ENCODE measurements at places on chromosomes 11 and 22.

DNA sequence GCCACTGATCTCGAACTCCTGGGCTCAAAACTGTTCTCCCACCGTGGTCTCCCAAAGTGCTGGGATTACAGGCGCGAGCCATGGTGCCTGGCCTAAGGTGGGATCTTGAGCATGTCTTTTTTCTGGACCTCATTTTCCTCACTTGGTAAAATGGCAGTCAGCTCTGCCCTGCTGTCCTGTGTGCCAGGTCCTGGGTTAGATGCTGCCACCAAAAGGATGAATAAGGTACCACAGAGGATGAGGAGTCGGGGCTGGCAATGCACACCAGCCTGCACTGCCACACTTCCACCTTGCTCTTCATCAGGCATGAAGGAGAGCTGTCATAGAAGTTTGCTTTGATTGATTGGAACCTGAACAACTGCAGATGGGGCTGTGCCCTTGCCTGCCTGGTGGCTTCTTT lies 32.3 kb downstream of the ACO2 start:
- DNase-seq = peak; percentile 25

- DNase-seq = no peak
Measured at GRCh38 chr22:39238101-39238466, 6.7 kb downstream of the PDGFB start.

DNA sequence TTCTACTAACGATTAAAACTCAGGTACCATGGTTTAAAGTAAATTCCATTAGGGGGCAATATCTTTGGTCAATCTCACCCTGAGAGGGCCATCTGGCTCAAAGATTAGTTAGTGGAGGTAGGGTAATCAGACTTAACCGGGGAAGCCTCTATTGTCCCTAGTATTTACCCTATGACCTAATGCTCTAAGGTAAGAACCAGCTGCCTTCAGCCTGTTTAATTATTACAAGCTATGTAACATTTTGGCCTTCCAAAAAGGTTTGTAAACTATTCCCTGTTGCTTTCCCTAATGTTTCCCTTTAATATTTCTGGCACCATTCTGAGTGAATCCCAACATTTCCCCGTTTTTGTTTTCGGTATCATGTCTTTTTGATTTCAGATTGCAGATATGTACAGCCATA lies 15.1 kb upstream of the GLYATL1 start:
- DNase-seq = no peak

GRCh38 chr11:130161441-130162145 lies 2.0 kb downstream of the ST14 start:
- no peak for DNase-seq

DNA sequence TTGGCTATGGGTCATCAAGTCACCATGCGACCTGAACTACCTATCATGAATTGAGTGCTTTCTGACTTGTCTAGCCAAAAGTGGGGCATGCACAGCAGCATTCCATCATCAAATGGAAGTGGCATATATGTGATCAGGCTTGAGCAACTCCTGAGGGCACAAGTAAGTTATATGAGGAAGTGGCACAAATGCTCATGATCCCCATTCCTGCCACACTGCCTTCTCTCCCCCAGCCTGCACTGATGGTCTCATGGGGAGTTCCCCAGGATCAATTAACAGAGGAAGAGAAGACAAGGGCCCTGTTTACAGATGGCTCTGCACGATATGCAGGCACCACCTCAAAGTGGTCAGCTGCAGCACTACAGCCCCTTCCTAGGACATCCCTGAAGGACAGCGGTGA lies 21.8 kb downstream of the MS4A4E start:
- DNase-seq = no peak

DNA sequence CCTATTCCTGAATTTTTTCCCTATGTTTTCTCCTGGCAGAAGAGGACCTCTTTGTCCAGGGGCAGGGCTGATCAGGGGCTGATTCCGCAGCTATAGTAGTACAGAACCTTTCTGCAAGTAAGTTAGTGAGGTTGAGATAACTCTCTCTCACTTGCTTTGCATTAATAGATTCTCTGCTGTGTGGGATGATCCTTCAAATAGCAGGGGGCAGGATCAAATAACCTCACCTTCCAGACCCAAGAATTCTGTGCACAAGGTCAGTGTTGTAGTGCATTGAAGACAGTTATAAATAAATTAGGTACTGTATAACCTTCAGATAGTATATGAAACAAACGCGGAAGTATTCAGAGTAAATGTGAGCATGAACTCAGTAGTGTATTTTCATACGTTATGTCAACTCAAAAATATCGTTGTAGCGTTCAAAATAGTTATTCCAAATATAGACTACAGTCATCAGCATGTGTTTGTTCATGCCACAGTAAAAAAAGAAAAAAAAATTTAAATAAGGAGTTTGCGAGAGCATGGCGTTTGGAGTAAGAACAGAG lies 278 bp downstream of the MMP26 start:
- DNase-seq = no peak

DNA sequence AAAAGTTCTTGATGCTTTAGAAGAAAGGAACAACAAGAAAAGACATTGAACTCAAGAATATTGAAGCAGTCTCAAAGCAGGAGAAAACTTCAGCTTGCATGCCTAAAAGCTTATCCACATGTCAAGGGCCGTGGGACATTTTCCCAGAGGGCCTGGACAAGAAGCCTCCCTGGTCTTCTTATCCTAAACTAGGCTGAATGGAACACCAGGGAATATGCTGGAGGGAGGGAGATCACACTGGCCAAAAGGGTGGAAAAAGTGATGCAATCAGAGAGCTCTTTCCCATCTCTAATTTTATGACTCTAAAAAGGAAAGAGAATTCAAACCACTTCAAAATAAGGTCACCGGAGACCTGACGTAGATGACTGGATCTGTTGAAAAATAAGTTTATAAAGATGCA lies 107.2 kb downstream of the MPPED2 start:
- DNase-seq = no peak

DNA sequence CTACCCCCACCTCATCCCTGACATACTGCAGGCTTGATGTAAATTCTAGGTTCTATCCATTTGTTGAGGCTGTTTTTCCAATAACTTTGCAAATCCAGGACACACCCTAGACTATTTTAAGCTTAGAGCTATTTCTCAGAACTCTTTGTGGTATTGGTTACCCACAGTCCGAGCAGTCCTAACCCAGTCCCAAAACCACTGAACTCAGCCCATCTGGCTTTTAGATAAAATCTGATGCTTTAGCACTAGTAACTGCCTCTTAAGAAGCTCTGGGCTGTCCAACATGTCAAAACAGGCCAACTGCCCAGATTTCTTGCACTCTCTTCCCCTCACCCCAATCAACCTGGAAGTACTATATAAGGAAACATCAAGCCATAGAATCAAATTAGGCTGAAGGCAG lies 344.4 kb upstream of the CADM1 start:
- no peak for DNase-seq

- no peak for DNase-seq
Measured at GRCh38 chr11:67354075-67355022, 1.0 kb upstream of the POLD4 start.

DNA sequence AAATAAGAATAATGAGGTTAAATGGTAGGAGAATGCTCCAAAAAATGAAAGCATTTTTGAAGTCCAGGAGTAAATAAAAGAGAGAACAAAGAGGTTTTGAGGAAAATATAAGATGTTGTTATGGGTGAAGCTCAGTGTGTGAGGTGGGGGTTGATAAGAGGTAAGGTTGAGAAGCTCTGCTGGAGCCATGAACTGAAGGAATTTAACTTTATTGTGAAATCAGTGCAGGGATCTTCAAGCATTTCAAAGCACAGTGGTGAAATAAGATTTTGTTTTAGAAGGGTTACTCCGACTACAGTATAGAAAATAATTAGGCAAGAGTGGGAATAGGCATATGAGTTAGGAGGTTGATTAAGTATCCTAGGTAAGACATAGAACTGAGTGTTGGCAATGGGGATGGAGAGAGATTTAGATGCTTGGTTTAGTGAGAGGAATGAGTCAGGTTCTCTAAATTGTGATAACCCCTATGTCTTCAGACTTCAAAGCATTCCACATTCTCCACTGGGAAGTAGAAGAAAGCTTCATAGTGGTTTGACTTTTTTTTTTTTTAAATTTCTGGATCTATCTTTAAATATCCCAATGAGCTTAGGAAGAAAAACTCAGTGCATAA lies 403.2 kb downstream of the AASDHPPT start:
- DNase-seq = no peak

DNA sequence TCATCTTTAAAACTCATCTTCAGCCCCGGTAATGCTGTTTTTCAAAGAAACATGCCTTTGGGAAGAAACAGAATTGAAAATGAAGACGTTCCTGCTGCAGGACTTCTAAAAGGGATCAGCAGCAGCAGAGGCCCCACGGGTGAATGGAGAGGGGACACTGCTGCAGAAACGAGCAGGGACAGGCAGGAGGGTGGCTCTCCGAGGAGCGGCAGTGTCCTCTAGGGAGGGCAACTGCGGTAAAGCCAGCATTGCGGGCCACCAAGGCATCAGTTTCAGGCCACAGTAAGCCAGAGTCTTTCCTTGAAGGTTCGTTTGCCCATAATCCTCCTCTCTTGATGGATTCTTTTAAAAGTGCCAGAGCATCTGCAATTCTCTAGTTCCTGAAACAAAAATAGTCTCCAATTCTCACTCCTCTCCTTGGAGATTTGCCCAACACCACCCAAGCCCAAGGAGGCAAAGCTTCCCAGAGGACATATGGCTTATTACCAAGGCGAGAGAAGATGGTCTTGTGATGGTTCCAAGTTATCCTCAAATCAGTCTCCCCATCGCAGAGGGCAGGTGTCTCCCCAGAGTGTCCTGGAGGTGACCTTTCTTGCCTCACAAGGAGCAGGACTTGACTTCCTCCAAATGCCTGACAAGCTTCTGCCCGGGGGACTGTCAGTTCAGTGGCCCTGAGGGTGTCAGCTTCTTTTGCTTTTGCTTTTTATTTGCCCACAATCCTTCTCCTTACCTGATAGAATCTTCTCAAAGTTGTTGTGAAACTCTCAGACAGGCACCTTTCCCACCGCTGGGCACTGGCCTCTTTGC lies 341.1 kb upstream of the B3GAT1 start:
- DNase-seq = no peak

GRCh38 chr11:106234794-106235193 lies 157.3 kb downstream of the AASDHPPT start:
- DNase-seq = no peak

DNA sequence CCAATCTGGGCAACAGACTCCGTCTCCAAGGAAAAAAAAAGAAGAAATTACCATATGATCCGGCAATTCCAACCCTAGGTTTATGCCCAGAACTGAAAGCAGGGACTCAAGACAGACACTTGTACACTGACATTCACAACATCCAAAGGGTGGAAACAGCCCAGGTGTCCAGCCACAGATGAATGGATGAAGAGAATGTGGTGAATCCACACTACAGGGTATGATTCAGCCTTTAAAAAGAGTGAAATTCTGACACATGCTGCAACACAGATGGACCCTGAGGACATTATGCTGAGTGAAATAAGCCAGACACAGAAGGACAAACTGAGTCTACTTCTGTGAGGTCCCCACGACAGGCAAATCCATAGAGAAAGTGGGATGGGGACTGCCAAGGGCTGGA lies 43.9 kb downstream of the SGSM3 start:
- no peak for DNase-seq

DNA sequence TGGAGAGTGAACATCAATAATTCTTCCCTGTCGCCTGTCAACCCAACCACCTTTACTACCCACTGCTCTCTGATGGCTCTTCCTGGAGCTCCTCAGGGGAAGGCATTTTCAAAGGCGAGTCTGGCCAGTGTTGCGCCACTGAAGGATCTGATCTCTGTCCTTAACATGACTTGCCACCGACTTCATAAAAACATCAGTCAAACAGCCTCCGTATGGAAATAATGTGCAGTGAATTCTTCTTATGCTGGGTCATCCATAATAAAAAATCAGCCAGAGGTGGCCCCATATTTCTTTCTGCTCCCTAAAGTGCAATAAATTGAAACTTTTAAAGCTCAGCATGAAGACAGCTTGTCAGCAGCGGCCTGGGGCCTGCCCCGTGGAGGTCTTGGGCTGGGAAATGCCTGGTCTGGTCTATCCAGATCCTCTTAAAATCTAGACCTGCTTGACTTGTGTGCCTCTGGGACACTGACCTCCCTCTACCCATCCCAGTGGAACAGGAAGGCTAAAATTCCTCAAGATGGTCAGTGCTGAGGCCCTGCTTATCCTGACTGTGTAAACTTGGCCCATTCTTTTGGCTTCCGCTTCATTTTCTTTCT lies 199.5 kb downstream of the MYO18B start:
- no peak for DNase-seq

DNA sequence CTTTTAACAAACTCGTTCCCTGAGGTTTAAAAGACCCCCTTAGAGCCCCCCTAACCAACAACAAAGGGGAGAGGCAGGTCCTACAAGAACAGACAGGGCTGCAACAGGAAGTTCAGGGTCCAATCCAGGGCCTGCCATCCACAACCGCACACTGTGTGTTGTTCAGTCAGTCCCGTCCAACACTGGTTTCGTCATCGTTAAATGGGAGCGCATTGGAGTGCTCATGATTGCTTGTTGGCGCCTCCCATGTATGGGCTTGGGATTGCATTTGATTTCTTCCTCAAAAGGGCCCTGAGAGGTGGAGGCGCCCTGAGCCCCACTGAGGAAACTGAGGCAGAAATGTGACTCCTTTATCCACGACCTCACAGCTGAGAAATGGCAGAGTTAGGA lies 174.1 kb downstream of the MN1 start:
- no peak for DNase-seq

- no peak for DNase-seq
Measured at GRCh38 chr11:15495462-15495861, 380.7 kb downstream of the INSC start.

DNA sequence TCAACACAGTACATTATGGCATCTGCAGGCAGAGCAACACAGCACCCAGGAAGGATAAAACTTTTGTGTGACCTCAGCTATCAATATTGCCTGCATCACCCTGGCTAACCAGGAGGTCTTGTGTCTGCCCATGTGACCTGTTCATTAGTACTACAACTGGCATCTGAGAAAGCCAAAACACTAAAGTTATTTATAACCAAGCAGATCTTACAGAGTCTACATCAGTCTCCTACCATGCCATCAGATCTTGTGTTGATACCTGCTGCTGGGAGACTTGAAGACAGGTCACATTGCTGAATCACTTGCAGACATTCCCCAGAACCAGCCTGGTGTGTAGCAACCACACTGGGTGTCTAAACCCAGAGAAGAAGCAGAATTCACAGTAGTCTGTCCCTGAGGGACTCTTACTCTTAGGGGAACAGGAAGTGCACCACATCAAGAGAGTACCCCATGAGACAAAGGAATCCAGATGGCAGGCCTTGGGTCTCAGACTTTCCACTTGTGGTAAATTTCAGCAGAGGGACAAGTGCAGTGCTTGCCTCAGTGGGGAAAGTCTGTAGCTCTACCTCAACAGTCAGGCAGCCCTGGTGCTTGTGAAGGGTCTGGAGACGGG lies 7.0 kb downstream of the OR9G1 start:
- DNase-seq = no peak

DNA sequence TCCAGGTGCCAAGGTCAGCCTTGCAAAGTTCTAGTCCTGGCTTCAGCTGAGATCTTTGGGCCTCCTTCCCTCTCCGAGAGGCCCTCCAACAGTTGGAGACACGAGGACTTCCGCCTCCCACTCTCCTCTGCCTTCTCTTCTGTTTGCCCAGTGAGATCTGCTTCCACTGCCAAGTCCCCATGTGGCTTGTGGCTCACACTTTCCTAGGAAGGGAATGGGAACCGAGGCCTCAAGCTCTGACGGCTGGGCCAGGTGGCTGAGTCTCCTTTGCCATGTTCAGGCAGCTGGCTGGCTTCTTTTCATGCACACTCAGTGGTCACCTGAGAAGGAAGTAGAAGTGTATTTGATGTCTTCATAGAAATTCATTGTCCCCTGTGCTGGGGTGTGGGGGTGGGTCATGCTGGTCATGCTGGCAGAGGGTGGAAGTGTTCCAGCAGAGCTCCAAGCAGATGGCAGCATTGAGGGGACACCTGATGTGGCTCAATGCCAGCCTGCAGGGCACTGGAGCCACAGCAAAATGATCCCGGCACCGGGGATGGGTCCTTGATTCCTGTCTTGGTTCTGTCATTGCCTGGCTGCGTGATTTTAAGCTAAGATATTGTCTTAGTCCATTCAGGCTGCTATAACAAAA lies 130.4 kb downstream of the ADAMTS15 start:
- no peak for DNase-seq
